ENCODE measurements at places on chromosomes 7 and 10. TPM values are rescaled to one million over a fixed set of nuclear protein-coding genes. Genes with fewer than 3 reads are reported as not detected.

The SUV39H2 gene
- total RNA-seq = 7.0 TPM

The GNAT3 gene
- total RNA-seq = not detected

DNA sequence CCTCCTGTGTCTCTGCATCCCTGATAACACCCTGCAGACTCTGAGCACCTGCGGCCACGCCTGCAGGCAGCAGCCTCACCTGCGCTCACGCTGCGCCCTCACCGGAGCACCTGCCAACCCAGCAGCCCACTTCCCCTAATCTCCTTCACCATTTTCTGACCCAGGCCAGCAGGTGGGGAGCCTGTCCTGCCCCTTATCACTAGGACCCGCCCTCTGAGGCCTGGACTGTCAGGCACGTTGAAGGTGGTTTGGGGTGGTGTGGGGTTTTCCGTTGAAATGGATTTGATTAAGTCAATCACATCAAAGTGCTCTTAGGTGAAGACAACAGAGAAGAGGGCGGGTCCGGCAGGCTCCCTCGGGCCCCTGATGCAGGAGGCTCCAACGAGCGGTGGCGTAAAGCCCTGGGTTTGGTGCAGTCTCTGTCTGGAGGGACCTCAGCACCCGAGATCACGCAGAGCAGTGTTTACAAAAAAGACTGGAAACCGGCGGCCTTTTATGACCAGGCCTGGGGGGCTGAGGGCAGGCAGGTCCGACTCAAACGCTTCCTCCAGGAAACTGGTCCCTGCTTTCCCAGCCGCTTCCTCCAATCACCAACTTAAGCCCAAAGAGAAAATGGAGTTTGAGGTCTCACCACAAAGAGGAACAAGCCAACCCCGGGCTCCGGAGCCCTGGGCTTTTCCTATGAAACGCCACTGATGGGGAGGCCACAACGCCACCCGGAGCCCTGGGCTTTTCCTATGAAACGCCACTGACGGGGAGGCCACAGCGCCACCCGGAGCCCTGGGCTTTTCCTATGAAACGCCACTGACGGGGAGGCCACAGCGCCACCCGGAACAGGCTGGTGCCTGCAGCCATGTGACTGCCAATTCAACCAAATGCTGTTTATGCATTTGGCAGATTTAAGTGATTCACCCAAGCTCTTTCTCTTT lies 45.5 kb downstream of the DPYSL4 start:
- DNase-seq = no peak

GRCh38 chr7:45984386-45985295 lies 63.6 kb upstream of the IGFBP3 start:
- DNase-seq = no peak

DNA sequence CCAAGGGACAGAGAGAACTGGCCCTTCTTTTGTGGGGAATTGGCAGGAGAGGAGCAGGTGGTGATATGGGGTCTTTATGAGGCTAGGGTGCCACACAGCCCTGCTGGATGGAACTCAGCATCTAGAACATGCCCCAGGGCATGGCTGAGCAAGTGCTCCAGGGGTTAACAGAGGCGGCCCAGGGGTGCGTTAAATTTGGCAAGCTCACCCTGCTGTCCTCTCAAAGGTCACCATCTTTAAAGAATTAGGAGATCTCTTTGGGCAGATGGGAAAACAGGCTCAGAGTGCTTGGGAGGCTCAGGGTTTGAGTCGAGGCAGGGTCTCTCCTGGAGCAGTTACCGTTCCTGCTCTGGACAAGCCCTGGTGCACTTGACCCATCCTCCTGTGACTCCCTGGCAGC lies 21.4 kb upstream of the UNC5B start:
- no peak for DNase-seq

- DNase-seq = no peak
Measured at GRCh38 chr10:8359467-8359866, 305.0 kb downstream of the GATA3 start.

GRCh38 chr7:157829491-157829890 lies 492.7 kb downstream of the DNAJB6 start:
- DNase-seq = no peak
